ENCODE measurements at places on chromosomes 4 and X.

- DNase-seq = no peak
Measured at GRCh38 chr4:150368667-150369066, 213.3 kb upstream of the MAB21L2 start.

DNA sequence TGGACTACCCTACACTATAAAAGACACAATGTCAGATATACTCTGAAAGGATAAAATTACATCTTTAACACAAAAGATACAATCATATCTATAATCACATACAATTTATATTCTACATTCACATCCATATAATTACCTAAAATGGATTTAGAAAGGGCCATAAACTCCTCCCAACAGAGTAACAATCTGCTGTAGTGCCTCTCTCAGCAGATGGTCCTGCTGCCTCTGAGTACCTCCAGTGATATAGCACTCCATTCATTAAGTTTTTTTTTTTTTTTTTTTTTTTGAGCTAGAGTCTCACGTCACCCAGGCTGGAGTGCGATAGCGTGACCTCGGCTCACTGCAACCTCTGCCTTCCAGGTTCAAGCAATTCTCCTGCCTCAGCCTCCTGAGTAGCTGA is 7.4 kb downstream of the ANKRD37 start:
- DNase-seq = no peak

DNA sequence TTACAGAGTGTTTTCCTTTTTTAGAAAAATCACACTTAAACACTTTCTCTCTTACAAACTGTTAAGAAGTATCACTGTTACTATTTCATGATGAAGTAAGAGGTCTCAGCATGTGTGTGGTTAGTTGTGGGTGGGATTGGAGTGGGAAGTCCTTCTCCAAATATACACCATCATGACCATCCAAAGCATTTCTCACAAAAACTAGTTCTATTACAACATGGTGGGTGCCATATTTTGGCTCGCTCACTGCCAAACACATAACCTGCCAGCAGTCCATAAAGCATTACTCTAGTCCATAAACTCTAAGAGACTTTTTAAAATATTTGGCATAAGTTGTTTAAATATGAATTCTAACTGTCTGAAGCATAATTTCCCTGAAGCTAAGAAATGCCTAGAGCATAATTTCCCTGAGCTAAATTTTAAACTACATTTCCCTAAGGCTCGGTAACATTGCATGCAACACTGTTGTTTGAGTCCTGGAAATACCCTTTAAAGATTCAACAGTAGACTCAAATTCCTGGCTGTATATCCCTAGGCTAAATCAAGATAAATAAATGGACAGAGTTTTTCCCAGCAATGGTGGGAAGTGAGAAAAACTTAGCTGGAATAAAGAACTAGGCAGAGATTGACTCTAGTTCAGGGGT is 415.0 kb upstream of the INTU start:
- DNase-seq = no peak

GRCh38 chr4:142314686-142315085 is 531.4 kb downstream of the INPP4B start:
- DNase-seq = peak; percentile 9

DNA sequence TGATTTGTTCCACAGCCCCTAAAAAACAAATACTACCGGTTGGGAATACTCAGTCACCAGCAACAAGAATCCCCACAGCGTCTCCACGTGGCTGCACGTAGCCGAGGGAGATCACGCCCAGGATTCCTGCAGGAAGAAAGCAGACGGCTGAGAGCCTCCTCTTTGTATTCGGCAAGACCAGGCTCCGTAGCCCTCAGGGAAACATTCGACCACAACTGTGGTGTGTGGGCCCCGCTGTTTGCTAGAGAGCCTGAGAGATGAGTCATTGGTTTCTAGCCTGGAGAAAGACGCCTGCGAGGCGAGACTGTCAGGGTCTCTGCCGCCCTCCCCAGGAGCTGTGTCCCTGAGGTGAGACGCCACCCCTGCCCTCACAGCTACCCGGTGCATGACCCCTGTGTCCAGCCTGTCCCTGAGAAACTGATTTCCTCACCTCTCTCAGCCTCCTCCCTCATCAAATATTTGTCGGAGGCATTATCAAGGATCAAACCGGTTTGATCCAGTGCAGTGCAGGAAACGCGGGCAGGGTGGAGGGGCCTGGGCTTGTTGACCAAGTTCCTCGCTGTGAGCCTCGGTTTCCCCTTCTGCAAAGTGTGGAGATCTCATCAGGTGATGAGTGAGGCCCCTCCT is 4.7 kb upstream of the S100P start:
- DNase-seq = peak; percentile 79

- no peak for DNase-seq
Measured at GRCh38 chr4:101198682-101199339, 148.5 kb downstream of the PPP3CA start.

- DNase-seq = no peak
Measured at GRCh38 chr4:114267976-114268375, 288.5 kb upstream of the ARSJ start.

DNA sequence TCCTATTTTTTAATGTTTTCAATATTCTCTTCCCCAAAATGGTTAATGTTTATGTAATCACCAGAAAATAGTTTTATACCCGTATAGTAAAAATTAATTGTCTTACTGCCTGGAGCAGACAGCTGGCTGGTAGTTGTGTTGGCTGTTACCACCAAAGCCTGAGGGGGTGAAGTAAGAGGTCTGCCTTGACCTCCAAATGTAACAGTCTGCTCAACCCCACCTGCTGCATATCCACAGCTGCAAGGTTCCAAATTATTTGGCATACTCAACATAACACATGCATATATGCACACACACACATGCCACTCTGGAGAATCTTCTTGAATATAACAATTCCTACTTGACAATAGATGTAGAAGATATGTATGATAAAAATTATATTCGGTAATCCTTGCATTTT is 624.3 kb downstream of the ADGRL3 start:
- no peak for DNase-seq

DNA sequence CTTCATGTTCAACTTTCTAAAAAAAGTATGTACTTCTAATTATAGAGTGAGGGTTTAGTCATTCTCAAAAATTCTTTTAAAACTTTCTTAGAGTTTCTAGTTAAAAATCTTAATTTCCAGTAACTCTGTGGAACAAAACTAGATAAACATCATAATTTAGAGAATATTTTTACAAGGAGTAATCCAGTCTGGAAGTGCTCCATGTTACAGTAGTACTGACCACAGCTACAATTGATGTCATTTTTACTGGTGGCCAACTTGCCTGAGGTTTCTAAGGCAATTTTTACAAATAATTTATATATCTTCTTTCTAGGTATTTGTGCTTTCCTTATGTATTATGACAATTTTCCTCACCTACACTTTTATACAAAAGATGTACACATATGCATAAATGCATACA is 490.4 kb downstream of the CENPC start:
- DNase-seq = no peak

DNA sequence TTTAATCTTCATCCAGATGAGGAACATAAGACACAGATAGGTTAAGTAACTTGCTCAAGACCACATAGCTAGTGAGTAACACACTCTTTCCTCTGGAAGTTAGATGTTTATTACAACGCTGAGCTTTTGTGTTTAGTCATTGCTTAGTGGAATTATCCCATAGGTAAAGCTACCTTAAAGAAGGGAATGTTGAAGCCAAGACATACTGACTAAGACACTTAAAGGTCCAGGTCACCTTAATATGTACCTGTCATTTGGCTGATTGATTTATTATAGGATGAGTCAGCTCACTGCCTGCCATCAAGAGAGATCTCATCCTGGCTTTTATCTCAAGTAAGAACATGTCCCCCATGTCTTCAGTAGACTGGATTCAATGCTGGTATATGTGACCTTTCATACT is 53.4 kb downstream of the KDR start:
- no peak for DNase-seq

DNA sequence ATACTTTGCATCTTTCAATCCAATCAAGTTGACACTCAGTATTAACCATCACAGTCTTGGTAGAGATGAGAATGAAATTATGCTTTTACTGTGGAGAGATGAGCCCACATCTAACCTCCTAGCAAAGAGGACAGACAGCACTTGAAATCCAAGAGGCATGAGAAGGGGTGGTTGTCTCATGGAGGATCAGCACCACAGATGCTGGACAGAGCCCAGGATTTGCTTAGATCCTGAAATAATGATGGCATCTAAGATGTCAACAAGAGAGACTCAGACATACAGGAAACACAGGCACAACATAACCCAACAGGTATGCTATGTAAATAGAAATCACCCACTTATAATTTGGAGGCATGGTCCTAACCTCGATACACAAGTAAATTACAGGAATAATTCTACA is 74.3 kb upstream of the VCX2 start:
- no peak for DNase-seq

All from natural killer cell (primary cell).